ENCODE measurements at places on chromosomes 3 and 15.
A peak's percentile ranks its signal among the peaks of the same experiment; 100 is the strongest.

GRCh38 chr3:59717679-59718205, 667.9 kb upstream of the CFAP20DC start:
- DNase-seq = no peak

DNA sequence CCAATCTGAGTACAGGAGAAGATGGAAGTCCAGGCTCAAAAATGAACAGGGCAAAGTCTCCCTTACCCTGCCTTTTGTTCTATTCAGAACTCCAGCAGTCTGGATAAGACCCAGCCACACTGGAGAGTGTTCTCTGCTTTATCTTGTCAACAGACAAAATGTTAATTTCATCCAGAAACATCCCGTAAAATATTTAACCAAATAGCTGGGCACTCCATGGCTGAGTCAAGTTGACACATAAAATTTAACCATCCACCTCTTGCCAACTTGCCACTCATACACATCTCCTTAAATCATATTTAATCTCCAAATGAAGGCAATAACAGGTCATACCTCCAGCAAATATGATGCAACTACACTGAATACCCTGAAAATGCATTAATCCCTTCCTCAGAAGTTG, 33.6 kb downstream of the MKRN3 start:
- DNase-seq = no peak

GRCh38 chr3:195154793-195155535, 116.0 kb downstream of the XXYLT1 start:
- peak; percentile 96 for DNase-seq

DNA sequence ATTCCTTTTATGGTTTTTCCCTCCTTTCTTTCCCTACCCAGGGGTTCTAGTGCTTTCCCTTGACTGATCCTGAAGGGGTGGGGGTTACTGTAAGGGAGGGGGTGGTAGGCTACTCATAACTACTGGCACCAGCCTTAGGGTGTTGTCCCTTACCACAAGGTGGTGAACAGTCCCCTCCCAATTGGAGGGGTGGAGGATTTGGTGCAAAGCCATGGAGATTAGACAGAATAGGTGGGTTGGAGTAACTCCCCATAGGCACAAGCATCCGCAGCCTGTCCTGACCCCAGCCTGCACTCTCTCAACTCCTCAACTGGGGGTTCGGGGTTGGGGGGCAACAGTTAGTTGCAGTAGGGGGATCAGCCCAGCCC, 2.6 kb upstream of the HYAL2 start:
- no peak for DNase-seq

DNA sequence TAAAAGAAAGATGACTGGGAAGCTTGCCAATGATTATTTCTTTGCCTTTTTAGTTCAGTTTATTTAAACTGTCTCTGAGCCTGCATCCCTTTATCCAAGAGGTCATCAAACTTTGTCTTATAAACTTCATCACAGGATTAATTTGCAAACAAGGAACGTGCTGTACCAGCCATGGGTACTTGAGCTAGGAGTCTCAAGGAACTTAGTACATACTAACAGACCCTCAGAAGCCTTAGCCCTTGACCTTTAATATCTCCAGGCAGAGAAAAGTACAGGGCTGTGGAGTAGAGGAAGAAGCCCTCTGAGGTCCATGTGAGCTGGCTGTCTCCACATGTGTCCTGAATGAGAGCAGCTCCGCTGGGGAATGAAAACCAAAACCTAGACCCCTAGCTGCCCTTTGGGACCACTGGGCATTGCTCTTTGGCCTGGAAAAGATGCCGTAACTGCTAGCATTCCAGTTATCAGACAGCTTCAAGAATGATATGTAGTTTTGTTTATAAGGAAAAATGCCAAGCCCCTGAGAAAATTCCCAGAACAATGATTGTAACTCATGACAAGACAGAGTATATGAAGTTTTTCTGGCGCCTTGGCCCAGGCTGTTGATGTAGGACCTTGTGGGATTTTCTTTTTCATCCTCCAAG, 92.1 kb downstream of the ASB7 start:
- no peak for DNase-seq

GRCh38 chr15:58910456-58910855, 23.0 kb downstream of the SLTM start:
- no peak for DNase-seq

DNA sequence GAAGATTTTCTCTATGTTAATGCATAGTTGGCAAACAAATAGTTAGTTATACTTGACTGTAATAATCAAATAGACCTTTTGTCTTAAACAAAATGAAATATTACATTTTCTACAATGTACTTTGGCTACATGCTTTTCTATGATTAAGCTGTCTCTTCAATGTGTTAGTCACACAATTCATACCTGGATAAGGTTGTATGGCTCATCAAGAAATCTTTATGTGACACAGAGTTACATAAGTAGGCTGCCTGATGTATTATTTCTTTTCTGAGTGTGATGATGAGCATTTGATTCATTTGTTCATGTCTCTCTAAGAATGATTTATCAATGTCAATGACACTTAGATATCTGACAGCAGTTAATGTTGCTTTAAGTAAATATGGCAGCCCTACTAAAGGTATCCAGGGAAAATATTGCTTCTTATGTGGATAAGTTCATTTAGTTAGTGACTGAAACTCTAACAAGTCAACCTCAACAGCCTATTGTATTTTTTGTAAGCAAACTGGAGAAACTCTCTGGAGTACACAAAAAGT, 157.4 kb upstream of the SOX2 start:
- DNase-seq = no peak

DNA sequence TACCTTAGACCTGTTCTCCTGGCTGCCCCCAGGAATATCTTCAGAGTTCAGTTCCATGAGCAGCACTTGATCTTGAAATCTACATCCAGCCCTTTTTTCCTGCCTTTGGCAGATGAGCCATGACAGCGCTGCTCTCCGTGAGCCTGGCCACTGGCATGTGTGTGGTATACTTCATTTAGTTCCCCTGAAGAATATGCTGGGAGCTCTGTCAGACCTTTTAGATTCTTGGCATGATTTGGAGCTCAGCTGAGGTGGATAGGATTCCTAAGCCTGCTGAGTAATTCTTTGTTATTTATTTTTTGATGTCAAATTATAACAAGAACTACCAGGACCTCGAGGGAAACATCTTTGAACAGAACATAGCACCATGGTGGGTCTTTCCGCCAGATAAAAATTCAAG, 121.7 kb downstream of the EDEM1 start:
- no peak for DNase-seq

- peak; percentile 30 for DNase-seq
Measured at GRCh38 chr15:76844096-76844495, 61.0 kb downstream of the SCAPER start.

GRCh38 chr3:20739814-20740213, 553.8 kb upstream of the SGO1 start:
- DNase-seq = peak; percentile 26

DNA sequence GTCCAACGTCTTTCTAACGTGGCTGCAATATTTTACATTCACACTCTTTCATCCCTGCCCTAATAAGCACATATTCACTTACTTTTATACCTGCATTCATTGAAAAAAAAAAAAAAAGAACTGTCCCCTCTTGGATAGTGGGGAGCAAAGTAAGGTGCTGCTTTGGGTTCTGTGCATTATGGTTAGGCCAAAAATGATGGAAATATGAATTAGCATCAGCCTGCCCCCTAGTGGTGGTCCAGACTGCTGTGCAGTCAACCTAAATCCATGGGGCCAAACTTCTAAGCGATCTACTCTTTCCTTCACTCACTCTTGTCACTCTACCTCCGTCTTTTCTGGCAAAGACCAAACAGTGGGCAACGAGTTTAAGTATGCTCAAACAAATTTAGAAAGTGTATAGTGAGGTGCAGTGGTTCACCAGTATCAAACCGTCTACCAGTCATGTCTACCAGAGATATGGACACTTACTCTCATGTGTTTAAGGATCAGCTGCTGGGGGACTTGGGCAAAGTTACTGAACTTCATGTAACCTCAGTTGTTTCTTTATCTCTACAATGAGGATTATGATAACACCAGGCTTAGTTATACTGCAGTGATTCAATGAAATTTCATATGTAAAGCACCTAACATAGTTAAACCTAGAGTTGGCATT, 61.5 kb upstream of the GRM7 start:
- no peak for DNase-seq

DNA sequence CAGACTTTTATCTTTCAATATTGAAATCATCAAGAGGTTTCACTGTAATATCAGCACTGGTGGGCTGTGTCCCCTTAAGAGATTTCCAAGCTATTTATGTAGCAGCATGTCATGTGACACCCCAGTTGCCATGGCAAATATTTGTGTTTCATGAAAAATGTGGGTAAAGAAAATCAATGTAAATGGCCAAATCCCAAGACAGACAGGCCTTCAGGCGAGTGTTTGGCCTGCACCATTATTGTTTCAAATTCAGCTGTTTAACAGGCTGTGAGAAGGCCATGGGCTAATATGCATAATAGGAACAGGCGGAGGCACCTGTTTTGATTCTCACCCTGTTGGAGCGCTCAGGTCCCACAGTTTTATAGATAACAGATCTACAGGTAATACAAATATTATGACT, 104.2 kb downstream of the IQCH start:
- DNase-seq = no peak

DNA sequence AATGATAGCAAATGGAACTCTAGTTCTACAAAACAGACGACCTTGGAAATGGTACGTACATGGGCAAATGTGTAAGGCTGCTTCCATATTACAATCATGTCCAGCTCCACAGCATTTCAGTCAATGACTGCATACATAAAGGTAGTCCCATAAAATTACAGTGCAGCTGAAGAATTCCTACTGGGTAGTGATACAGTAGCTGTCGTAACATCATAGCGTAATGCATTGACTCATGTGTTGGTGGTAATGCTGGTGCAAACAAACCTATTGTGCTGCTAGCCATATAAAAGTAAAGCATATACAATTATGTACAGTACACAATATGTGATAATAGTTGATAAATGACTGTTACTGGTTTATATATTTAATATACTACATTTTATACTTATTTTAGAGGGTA, 18.5 kb downstream of the TTC23 start:
- no peak for DNase-seq

GRCh38 chr15:73989001-73989798, 2.9 kb downstream of the STOML1 start:
- peak; percentile 92 for DNase-seq

GRCh38 chr3:32583708-32584107, 13.1 kb upstream of the DYNC1LI1 start:
- peak; percentile 81 for DNase-seq

DNA sequence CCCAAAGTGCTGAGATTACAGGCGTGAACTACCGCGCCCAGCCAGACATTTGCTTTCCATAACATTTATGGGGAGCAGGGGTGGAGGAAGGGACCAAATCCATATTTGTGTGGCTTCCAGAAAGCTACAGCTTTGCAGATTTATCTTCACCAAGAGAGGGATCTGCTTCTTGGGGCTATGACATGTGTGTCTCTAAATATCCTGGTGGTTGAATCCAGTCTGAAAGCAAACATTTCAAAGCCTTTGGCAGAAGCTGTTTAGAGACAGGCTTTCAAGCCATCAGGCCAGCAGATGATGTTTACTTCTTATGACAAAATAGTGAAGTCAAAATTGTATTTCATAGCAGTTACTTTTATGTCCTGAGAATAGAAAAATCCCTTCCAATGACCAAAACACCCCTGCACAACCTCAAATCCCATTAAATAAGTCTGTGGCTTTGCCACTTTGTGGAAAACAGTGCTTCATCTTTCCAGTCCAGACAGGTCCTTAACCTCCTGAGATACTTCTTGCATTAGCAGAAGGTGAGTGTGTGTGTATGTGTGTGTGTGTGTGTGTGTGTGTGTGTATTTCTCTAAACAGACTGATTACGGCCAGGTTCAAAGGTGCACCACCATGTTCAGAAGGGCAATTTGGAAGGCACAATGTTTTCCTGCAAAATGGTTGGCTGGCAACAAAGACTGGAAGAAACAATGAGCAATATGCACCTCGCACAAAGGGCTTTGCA, 191.4 kb upstream of the LRIG1 start:
- no peak for DNase-seq

DNA sequence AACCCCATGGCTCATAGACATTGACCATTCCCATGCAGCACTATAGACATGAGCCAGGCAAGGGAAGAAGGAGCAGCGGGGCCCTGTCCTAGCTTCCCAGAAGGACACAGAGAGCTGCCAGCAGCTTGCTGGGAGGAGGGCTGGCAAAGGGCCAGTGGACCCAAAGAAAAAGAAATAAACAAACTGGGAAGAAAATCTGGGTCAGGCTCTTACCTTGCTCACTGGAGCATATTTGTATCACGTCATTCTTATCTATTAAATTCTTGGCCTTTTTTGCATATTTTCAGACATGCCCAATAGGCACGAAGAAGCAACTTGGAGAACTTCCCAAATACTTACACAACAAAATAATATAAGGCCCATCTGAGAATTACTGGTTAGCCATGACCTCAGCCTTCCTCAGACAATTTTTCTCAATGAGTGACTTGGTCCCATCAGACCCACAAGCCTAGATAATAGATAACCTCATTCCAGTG, 28.4 kb downstream of the RASGRP1 start:
- peak; percentile 48 for DNase-seq

DNA sequence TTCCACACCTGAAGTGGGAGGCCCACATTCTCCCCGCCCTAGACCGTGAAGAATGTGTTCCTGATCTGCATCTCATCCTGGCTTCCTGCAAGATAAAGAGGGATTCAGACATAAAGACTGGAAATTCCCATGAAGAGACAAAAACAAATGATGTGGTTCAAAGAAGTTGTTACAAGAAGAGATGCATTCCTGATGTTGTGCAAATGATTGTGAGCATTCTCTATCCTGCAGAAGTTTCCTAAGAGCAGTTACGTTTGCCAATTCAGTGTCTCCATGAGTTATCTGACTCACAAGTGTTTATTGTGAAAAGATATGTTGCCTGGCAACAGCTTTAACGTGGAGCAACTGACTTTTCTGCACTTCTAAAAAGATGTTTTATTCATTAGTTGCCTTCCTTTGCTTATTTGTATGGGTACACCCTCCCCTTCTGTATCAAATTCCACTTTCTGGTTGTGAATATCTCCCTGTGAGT, 107.8 kb downstream of the ZIC4 start:
- DNase-seq = peak; percentile 37

GRCh38 chr15:67094001-67094826, 28.8 kb downstream of the SMAD3 start:
- DNase-seq = no peak

GRCh38 chr15:101615414-101615985, 36.7 kb downstream of the TM2D3 start:
- DNase-seq = no peak

DNA sequence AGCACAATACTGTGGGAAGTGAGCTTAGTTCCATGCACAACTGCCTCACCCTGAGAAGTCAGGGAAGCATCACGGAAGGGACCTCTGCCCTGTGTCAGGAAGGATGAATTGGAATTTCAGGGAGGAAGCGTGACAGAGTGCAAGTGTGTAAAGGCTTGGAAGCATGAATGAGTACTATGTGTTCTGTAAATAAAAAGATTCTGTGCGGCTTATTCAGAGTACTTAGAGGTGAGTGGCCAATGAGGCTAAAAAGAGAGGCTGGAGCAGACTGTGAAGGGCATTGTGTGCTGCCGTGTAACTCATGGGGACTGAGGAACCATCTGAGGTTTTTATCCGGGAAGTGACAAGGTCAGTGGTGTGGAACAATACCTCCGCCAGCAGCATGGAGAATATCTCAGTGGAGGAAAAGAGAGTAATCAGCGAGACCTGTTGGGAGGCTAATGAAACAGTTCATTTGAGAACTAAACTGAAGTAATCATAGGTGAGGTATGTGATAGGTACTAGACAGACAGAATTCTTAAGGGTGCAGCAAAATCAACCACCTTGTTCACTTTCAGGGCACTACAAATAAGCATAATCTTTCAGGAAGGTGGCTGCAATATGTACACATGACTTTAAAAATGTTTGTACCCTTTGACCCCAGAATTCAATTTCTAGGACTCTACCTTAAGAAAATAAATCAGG, 64.9 kb upstream of the SPRED1 start:
- peak; percentile 18 for DNase-seq

Measured in RPMI7951 (cell line).